ENCODE measurements at places on chromosomes 5 and 9. TPM values are rescaled to one million over a fixed set of nuclear protein-coding genes. Genes with fewer than 3 reads are reported as not detected.

PPP3R2 gene
- not detected for total RNA-seq

UBAP1 gene
- total RNA-seq: 31.5 TPM

OR1Q1 gene
- not detected for total RNA-seq

CD14 gene
- 0.42 TPM for total RNA-seq

POC5 gene
- total RNA-seq: 21.3 TPM

SPATA31A7 gene
- not detected for total RNA-seq

- peak overlapping the region; percentile 79 for H3K27ac ChIP-seq
- H3K36me3 ChIP-seq: peaks cover 25% of the 10 kb centered on the region
- peak overlapping the region; percentile 75 for H3K4me3 ChIP-seq
- H3K27me3 ChIP-seq: peaks cover 2% of the 10 kb centered on the region
- DNase-seq: peak; percentile 34
Measured at GRCh38 chr9:126327006-126327713, 531 bp downstream of the MVB12B start.

DNA sequence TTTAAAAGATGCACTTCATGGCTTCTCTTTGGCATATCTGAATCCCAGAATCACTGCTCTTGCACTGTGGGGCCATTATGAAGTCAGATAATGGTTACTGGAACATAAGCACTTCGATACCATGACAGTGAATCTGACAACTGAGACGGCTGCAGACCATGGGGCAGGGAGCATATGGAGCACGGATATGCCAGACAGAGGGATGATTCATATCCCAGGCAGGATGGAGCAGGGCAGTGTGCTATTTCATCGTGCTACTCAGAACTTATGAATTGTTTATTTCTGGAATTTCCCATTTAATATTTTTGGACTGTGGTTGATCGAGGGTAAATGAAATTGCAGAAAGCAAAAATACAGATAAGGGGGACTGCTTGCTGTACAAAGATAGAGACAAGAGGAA is 145.0 kb downstream of the EGFLAM start:
- DNase-seq: no peak
- H3K4me1 ChIP-seq: no peaks in the 10 kb centered on the region
- H3K27me3 ChIP-seq: peaks cover 18% of the 10 kb centered on the region
- no peaks in the 10 kb centered on the region for H3K36me3 ChIP-seq
- H3K27ac ChIP-seq: no peak overlapping the region
- H3K4me3 ChIP-seq: no peak overlapping the region

GRCh38 chr5:60018091-60018490 is 124.6 kb upstream of the PDE4D start:
- H3K27me3 ChIP-seq: no peaks in the 10 kb centered on the region
- no peaks in the 10 kb centered on the region for H3K4me1 ChIP-seq
- no peaks in the 10 kb centered on the region for H3K36me3 ChIP-seq
- no peak for DNase-seq
- no peak overlapping the region for H3K27ac ChIP-seq
- no peak overlapping the region for H3K4me3 ChIP-seq

GRCh38 chr5:149049371-149049781 is 13.5 kb downstream of the SH3TC2 start:
- H3K36me3 ChIP-seq: no peaks in the 10 kb centered on the region
- peaks cover 2% of the 10 kb centered on the region for H3K27me3 ChIP-seq
- H3K4me1 ChIP-seq: no peaks in the 10 kb centered on the region
- no peak for DNase-seq
- H3K27ac ChIP-seq: no peak overlapping the region
- no peak overlapping the region for H3K4me3 ChIP-seq

- H3K4me3 ChIP-seq: no peak overlapping the region
- peaks cover 5% of the 10 kb centered on the region for H3K27me3 ChIP-seq
- H3K4me1 ChIP-seq: no peaks in the 10 kb centered on the region
- H3K27ac ChIP-seq: no peak overlapping the region
Measured at GRCh38 chr5:168693297-168693696, 114.1 kb upstream of the PANK3 start.

DNA sequence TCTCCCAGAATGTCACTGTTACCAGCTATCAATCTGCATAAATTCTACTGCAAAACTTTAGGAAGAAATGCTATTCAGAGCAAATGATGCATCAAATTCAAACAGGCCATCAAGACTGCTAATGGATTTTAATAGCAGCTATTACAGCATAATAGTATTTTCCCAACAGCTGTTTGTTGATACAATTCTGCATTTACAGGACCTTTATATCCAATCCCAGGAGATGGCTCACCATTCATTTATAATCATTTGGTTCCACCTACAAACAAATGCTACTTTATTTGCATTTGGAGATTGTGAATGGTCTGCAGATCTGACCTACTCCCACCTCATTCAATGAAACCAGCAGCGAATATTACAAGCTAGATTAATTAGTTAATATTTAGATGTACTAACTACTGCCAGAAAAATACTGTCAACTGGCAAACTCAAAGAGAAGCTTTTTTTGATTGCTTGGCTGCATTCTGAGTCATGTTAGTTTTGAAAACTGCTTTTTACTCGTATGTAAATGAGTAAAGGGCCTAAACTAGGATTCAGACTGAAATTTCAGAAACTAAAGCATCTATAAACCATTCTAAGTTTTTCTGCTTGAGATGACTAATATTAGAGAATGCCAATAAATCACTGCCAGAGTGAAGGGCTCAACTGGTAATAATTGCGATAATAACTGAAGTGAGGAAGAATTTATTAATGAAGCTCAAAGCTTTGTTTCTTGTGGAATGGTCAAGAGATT is 7.1 kb upstream of the PCA3 start:
- H3K27me3 ChIP-seq: peaks cover 2% of the 10 kb centered on the region
- no peak overlapping the region for H3K4me3 ChIP-seq
- H3K36me3 ChIP-seq: no peaks in the 10 kb centered on the region
- no peak for DNase-seq
- H3K27ac ChIP-seq: no peak overlapping the region
- no peaks in the 10 kb centered on the region for H3K4me1 ChIP-seq

GRCh38 chr9:128607642-128608350 is 48.9 kb downstream of the DYNC2I2 start:
- H3K4me3 ChIP-seq: no peak overlapping the region
- peaks cover 62% of the 10 kb centered on the region for H3K36me3 ChIP-seq
- H3K4me1 ChIP-seq: no peaks in the 10 kb centered on the region
- H3K27ac ChIP-seq: no peak overlapping the region
- no peaks in the 10 kb centered on the region for H3K27me3 ChIP-seq

DNA sequence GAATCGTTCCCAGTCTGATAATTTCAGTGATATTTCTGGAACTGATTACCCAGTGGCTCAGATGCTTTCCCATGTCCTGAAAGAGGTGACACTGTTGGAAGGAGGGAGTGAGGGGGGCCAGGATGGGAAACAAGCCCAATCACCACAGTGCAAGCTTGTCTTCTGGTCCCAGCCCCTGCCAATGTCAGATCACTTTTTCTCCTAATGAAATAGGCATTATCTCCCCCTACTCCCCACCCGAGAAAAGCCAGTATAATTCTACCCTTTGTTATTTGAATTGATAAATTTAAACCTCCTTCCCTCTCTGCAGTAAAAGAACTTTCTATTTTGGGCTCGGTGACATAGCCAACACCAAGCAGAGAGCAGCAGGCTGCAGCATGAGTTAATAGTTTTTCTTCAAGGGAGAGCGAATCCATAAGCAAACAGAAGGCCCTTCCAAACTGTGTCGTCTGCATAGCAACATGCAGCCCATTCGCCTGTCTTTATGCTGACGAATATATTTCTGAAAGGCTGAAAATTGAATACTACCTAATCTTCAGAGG is 14.6 kb upstream of the PPP2CA start:
- peaks cover 19% of the 10 kb centered on the region for H3K27me3 ChIP-seq
- H3K4me3 ChIP-seq: no peak overlapping the region
- no peaks in the 10 kb centered on the region for H3K36me3 ChIP-seq
- H3K4me1 ChIP-seq: no peaks in the 10 kb centered on the region
- no peak for DNase-seq

- peaks cover 7% of the 10 kb centered on the region for H3K4me1 ChIP-seq
- H3K27me3 ChIP-seq: no peaks in the 10 kb centered on the region
- H3K27ac ChIP-seq: no peak overlapping the region
- DNase-seq: no peak
Measured at GRCh38 chr9:91220021-91220420, 141.7 kb downstream of the AUH start.

GRCh38 chr9:80062567-80062966 is 490.8 kb downstream of the TLE4 start:
- H3K36me3 ChIP-seq: no peaks in the 10 kb centered on the region
- H3K4me1 ChIP-seq: no peaks in the 10 kb centered on the region
- H3K27me3 ChIP-seq: no peaks in the 10 kb centered on the region
- DNase-seq: no peak
- no peak overlapping the region for H3K4me3 ChIP-seq

GRCh38 chr9:115036691-115037090 is 81.3 kb downstream of the TNC start:
- H3K36me3 ChIP-seq: no peaks in the 10 kb centered on the region
- DNase-seq: no peak
- peak overlapping the region; percentile 50 for H3K27ac ChIP-seq

- no peaks in the 10 kb centered on the region for H3K4me1 ChIP-seq
- H3K36me3 ChIP-seq: no peaks in the 10 kb centered on the region
- no peak overlapping the region for H3K27ac ChIP-seq
- H3K4me3 ChIP-seq: no peak overlapping the region
- H3K27me3 ChIP-seq: no peaks in the 10 kb centered on the region
Measured at GRCh38 chr5:17172791-17173190, 44.6 kb upstream of the BASP1 start.

DNA sequence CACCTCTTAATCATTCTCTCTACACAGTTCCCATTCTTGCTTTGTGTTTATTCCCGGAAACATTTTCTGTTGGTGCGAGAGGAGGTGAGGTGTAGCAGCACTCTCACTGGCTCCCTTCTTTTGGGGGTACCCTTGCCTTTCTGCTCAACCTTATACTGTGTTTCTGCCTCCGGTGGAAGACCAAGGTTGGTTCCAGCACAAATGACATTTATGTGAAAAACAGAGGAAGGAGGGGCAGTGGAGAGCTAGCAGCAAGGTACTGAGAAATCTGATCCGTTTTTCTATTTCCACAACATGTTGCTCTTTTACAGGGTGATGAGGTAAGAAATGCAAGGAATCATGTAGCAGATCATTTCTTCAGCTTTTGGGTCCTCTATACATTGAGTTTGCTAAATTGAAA is 648.0 kb upstream of the DMAC1 start:
- DNase-seq: no peak
- no peaks in the 10 kb centered on the region for H3K36me3 ChIP-seq
- no peak overlapping the region for H3K27ac ChIP-seq
- H3K4me1 ChIP-seq: no peaks in the 10 kb centered on the region
- H3K27me3 ChIP-seq: no peaks in the 10 kb centered on the region

- H3K4me3 ChIP-seq: no peak overlapping the region
- no peaks in the 10 kb centered on the region for H3K36me3 ChIP-seq
- H3K27me3 ChIP-seq: no peaks in the 10 kb centered on the region
- H3K27ac ChIP-seq: no peak overlapping the region
Measured at GRCh38 chr9:11275158-11275695, 662.4 kb upstream of the PTPRD start.

- no peak overlapping the region for H3K27ac ChIP-seq
- peaks cover 35% of the 10 kb centered on the region for H3K36me3 ChIP-seq
- no peak overlapping the region for H3K4me3 ChIP-seq
- no peak for DNase-seq
Measured at GRCh38 chr5:65674749-65675148, 47.2 kb downstream of the SGTB start.

DNA sequence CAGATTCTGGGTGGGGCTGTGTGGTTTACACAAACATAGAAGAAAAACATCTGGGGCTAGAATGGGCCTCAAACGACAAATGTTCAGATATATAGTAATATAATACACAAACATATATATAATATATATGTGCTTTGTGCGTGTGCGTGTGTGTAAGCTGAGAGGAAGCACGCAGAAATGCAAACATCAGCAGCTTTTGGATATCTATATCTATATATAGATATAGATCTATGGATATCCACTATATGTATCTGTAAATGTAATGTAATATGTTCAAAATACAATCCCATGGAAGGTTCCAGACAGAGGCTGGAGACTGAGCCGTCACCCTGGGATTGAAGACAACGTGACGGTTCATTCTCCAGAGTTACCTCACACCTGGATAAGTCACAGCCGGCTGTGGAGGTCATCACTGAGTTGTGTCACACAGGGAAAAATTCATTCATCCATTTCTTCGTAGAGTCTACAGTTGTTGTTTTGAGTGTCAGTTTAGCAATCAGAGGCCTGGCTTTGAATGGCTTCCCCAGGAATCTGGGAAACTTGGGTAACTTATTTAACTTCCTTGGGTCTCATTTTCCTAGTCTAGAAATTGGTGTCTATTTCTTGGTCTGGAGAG is 123.0 kb upstream of the CPEB4 start:
- no peak overlapping the region for H3K4me3 ChIP-seq
- no peak overlapping the region for H3K27ac ChIP-seq
- H3K36me3 ChIP-seq: no peaks in the 10 kb centered on the region
- no peak for DNase-seq
- H3K4me1 ChIP-seq: no peaks in the 10 kb centered on the region
- H3K27me3 ChIP-seq: no peaks in the 10 kb centered on the region

DNA sequence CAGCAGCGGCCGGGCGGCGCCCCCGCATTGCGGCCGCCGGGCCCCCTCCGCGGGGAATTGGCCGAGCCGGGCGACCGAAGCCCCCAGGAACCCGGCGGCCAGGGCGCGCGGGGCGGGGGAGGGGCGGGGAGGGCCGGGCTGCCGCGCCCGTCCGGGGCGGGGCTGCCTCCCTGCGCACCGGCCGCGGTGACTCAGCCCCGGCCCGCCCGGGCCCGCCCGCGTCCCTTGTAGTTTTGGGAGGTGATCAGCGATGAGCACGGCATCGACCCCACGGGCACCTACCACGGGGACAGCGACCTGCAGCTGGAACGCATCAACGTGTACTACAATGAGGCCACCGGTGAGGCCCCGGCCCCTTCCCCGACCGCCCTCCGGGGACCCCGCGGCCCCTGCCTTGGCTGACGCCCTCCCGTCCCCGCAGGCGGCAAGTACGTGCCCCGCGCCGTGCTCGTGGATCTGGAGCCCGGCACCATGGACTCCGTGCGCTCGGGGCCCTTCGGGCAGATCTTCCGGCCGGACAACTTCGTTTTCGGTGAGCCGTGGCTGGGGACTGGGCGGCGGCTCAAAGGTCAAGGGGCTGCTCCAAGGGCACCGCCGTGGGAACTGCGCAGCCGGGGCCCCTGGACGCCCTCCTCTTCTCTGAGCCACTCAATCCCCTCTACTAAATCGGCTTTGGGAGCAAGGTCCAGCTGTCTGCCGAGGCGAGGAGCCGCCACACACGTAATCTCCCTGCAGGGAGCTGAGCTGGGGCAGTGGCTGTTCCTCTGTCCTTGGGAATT is 592 bp downstream of the TUBB4B start:
- H3K27me3 ChIP-seq: no peaks in the 10 kb centered on the region
- peak overlapping the region; percentile 86 for H3K4me3 ChIP-seq
- peaks cover 31% of the 10 kb centered on the region for H3K36me3 ChIP-seq
- peak; percentile 69 for DNase-seq
- H3K4me1 ChIP-seq: peaks cover 38% of the 10 kb centered on the region

DNA sequence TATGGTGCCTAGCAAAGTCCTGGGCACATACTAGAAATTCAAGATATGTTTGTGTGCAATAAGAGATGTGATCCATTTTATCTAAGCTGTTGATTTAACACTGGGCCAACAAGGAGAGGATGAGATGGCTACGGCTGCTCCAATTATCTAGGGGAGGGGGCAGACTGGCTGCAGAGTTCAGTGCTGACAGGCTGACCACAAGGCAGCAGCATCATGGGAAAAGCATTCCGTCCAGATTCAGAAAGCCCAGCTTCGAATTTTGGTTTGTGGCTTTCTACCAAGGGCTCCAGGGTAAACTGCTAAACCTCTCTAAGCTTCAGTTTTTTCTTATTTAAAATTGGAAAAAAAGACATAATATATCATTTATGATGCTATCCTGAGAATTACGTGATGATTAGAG is 385.1 kb upstream of the DAP start:
- no peaks in the 10 kb centered on the region for H3K27me3 ChIP-seq
- DNase-seq: no peak
- H3K36me3 ChIP-seq: no peaks in the 10 kb centered on the region
- H3K27ac ChIP-seq: no peak overlapping the region

- H3K27ac ChIP-seq: no peak overlapping the region
- no peaks in the 10 kb centered on the region for H3K36me3 ChIP-seq
- no peak overlapping the region for H3K4me3 ChIP-seq
- H3K27me3 ChIP-seq: no peaks in the 10 kb centered on the region
Measured at GRCh38 chr9:133715295-133715865, 22.8 kb downstream of the SARDH start.

All from activated CD8-positive, alpha-beta T cell treated with anti-CD3 and anti-CD28 coated beads, Interleukin-2, amount 10 ng/mL, durations not matched to agents 7 days and 5 days (primary cell).